A172 (cell line): ENCODE measurements at places on chromosomes 11 and 22.

GRCh38 chr22:19820880-19821522 lies 33.7 kb downstream of the GNB1L start:
- no peak for DNase-seq

DNA sequence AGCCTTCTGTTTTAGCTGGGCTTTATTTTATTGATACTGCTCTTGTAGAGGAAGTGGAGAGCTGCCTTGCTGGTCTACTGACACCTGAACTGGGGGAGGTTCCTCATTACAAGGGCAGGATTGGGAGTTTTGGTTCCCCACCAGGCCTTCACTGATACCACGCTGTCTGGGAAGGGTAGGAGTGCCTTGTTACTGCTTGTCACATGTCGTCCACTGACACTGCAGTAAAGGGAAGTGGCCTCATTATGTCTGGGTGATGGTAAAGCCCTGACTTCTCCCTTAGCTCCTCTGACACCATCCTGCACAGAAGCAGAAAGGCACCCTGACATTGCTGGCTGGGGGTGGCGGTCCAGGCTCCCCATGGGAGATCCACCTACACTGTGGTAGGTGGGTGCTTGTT lies 38.7 kb upstream of the ELF5 start:
- DNase-seq, result no peak

DNA sequence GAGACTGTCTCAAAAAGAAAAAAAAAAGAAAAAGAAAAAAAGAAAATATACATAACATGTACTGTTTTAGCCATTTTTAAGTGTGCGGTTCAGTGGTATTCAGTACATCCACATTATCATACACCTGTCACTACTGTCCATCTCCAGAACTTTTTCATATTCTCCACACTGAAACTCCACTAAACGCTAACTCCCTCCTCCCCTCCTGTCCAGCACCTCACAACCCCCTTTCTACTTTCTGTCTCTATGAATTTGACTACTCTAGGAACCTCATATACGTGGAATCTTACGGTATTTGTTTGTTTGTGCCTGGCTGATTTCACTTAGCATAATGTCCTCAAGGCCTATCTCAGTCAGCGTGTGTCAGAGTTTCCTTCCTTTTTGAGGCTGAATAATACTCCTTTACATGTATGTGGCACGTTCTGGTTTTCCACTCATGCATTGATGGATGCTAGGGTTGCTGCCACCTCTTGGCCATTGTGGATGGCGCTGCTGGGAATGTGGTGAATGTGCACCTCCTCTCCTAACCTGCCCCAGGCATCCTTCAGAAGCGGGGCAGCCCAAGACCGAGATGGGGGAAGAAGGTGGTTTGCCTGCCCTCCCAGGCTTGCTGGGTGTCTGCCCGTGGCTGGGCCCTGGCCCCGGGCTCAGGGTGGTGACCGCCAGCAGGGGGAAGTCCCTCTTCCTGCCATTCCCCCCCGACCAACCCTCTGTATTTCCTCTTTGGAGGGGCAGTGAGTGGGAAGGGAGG lies 60.5 kb downstream of the BCR start:
- no peak for DNase-seq

- no peak for DNase-seq
Measured at GRCh38 chr11:93482556-93482955, 60.6 kb downstream of the SMCO4 start.

DNA sequence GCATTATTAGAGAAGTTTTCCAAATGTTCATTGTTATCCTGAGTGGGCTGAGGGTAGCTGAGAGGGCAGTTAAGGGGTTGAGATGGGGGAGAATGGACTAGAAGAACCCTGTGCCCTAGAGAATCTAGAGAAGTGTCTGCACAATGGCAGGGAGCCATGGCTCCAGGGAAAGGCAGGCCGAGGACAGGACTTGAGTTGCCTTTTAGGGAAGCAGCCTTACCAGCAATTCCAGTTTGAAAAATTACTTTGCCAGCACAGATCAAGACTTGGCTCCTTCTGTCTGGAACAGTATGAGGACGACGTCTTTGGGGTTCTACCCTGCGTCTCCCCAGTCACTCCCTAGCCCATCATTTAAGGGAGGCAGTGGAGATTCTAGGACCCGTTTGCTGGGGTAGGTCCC lies 25.7 kb upstream of the MICAL3 start:
- DNase-seq, result no peak
